ENCODE measurements at places on chromosomes 1 and 21. TPM values are rescaled to one million over a fixed set of nuclear protein-coding genes. Genes with fewer than 3 reads are reported as not detected.

WNT3A gene
- total RNA-seq: 0.09 TPM

DNA sequence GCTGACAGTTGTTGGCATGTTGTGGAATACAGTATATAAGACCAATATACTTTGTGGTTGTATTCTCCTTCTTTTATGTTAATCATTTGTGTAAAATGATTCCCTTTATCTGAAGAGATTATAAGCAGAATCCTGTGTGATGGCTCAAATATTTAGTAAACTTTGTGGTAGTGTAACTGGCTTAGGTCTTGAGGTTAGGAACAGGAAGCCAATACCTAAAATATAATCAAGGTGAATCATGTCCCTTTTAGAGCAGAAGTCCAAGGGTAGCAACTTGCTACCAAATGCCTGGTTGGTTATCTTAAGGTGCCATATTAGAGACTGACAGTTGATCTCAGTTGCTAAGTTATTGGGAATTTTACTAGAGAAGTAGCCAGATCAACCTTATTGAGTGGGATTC, 398.5 kb upstream of the ADAMTS5 start:
- H3K27ac ChIP-seq: no peak overlapping the region
- no peak for DNase-seq
- H3K4me3 ChIP-seq: no peak overlapping the region
- no peaks in the 10 kb centered on the region for H3K27me3 ChIP-seq
- no peaks in the 10 kb centered on the region for H3K36me3 ChIP-seq
- peaks cover 12% of the 10 kb centered on the region for H3K4me1 ChIP-seq

BTF3L4 gene
- 40.1 TPM for total RNA-seq

NPHS2 gene
- total RNA-seq: not detected

LRIF1 gene
- total RNA-seq: 12.2 TPM

Data from lung (tissue), 17 donors.